CD4-positive, alpha-beta T cell treated with Interleukin-4 for 1 hour (primary cell): ENCODE measurements at places on chromosomes 2 and 18.

GRCh38 chr2:182330451-182331305, 96.2 kb downstream of the PDE1A start:
- DNase-seq, result no peak

DNA sequence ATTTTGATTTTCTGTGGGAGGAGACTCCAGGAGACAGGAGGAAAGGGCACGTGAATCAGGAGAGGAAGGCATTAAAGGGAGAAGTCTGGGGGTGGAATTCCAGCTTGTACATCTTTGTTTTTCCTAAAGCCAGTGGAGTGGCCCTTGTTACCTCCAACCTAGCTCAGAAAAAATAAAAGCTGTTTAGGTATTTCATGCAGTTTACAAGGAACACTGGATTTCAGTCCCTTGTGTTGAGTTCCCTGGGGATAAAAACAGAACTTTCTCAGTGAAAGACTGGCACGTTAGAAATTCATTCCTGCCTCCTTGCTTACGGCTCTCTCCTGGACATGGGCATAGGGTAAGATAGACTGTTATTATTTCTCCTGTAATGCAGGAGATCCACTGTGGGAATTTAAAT, 170.2 kb downstream of the ZEB2 start:
- no peak for DNase-seq

- DNase-seq, result no peak
Observed at GRCh38 chr2:66888791-66889631, 454.1 kb downstream of the MEIS1 start.

DNA sequence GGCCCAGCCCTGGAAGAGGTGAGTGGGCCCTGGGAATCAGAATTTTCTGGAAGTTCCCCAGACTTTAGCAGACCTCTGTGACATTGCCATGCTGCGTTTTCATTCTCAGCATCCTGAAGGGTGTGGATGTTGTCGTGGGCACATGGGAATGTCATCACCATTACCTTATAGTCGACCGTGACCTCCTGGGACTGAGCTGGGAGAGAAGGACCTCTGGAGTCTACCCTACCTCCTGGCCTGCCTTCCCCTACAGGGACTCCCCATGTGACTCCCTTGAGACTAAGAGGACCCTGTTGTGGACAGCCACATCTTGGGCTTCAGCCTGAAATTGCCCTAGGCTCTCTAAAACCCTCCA, 43.0 kb downstream of the CNGA3 start:
- no peak for DNase-seq

- peak; percentile 4 for DNase-seq
Observed at GRCh38 chr2:128279009-128279408, 39.7 kb downstream of the HS6ST1 start.

- no peak for DNase-seq
Observed at GRCh38 chr2:26897807-26898479, 50.0 kb downstream of the DPYSL5 start.

DNA sequence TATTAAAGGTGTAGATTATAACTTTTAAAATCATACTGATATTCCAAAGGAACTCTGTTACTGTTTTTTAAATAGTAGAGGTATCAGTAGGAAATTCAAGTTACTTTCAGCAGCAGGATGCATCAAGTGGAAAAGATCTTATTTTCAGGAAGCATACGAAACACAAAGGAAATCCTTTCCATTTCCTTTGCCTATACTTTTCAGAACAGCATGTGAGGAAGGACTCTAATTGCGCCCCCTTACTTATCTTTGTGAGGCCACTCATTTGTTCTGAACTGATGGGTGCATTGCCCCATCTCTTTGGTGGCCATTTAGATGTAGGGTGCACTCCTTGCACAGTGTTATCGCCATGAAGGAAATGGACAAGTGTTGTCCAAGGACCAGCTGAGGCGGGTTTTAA, 145.3 kb downstream of the BABAM2 start:
- no peak for DNase-seq

GRCh38 chr2:232372231-232373208, 6.0 kb upstream of the ALPP start:
- no peak for DNase-seq

DNA sequence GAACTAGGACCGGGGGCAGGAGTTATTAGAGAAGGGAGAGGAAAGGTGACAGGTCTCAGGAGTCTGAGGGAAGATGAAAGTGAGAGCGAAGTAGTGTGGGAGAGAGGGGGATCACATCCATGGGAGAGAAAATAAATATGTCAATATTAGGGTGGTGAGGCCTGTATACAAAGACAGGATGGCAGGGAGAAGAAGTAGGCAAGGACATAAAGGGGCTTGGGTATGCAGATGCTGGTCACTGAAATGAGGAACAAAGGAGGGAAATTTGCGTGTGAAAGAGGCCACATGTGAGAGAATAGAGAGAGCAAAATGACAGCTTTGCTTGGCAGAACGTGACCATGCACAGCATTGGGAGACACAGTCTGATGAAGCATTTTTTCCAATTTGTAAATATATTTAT, 13.6 kb downstream of the METAP1D start:
- DNase-seq, result no peak

DNA sequence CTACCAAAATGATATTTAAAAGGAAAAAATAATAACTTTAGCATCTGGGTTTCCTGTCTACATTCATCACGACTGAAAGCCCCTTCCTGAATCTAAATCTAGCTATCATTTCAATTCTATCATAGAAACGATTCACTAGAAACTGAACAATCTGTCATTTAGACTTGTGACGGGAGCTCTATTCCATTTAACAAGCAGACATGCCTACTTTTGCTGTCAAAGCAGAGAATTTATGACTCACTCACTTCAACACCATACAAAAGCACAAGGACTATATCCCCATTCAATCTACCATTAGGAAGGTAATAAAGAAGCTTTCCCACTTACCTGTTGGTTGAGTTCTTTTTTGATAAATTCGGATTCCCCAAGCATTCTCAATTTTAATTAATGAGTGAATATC, 1072.3 kb downstream of the LRP1B start:
- no peak for DNase-seq

DNA sequence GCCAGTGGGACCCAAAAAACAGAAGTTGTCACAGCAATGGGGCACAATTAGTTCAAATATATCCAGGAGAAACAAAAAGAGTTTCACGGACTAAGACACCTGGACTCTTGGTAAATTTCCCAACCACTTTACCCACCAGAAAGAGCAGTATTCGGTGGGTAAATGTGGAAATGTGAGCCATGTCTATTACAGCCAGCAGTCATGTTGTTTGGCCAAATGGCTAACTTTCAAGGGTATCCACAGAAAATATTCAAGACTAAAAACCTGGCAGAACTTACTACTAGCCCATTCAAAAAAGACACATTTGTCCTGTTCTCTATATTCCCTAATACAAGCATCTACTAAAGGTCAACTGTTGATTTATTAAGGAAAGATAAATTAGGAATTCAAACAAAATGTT, 1296.0 kb upstream of the NXPH2 start:
- no peak for DNase-seq

DNA sequence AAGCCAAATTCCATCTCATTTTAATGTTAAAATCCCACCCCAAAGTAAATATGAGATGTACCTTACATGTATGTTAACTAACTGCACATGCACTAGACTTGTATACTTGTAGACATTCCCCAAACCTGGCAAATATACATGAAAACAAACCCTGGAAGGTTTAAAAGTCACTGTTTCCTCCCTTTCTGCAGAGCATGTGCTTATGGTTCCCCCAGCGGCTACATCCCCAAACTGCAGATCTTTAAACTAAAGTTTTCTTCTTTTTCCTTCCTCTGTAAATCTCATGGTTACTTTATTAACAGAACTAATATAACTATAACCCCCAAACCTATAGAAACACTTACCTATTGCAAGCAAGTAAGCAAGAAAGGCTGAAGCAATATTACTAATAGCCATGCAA, 731.5 kb downstream of the LRP1B start:
- no peak for DNase-seq

DNA sequence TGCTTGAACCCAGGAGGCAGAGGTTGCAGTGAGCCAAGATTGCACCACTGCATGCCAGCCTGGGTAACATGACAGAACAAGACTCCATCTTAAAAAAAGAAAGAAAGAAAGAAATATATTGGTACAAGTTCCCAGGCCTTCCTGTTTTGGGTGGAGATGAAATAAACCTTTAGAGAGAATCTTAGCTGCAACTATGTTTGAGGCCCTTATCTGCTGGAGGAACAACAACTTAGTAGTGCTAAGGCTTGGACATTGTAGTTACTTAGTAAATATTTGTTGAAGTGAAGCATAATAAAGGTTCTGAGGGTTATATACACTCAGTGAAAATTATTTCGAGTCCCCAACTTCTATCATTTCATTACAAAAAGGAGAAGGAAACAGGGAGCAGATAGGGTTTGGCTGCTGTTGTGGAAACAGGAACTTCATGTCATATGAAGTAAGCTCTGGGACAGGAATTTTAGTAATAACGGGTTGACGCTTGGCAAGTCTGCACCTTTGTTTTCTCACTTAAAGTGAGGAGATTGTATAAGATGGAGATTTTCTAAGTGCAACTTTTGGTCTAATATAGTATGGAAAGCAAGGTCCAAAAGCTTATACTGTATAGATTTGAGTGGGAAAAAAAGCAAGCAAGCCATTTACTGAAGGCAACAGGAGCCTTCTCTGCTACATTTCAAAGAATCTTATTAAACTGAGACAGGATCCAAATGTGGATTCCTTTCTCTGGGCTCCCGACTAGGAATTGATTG, 40.0 kb upstream of the AGPS start:
- no peak for DNase-seq

DNA sequence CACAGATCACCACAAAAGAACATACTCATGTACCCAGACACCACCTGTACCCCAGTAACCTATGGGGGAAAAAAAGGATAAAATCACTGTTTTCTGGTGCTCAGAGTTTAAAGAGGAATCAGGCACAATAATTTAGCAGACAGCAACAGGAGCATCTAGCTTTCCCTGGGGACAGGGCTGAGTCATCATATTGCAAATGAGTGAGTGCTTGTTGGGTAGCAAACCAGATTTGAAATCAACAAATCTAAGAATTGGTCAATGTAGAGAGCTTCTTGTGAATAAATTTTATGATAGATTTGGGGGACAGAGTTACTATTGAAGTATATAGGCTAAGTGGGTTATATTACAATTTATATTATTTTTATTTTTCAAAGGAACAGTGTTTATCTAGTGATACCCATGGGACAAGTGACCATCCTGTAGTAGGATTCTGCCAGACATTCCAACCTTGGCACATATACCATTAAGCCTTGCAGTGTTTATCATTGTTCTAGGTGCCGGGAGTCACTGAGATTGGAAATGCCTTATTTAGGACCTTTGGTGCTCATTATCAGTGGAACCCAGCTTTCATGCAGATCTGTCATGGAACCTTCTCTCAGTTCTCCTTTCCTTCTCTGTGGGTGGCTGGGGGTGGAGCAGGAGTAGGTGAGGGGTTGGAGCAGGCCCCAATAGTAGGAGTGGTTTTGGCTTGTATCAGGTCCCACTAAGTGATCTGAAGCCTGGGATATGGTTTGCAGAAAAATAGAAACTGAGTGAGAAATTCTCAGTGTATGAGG, 117.2 kb downstream of the CERS6 start:
- no peak for DNase-seq

DNA sequence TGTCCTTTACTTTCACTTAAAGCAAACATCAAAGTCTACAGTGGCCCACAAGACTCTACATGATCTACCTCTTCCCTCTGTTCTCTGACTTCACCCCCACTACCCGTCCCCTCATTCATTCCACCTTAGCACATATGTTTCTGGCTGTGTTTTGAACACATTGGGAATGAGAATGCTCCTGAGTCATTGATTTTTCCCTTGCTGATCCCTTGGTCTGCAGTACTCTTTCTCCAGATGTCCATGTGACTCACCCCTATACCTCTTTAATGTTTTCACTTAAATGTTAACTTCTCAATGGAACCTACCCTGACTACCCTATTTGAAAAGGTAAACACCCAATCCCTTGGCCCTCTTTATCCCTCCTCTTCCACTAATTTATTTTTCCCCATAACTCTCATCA, 30.7 kb upstream of the FRZB start:
- no peak for DNase-seq

DNA sequence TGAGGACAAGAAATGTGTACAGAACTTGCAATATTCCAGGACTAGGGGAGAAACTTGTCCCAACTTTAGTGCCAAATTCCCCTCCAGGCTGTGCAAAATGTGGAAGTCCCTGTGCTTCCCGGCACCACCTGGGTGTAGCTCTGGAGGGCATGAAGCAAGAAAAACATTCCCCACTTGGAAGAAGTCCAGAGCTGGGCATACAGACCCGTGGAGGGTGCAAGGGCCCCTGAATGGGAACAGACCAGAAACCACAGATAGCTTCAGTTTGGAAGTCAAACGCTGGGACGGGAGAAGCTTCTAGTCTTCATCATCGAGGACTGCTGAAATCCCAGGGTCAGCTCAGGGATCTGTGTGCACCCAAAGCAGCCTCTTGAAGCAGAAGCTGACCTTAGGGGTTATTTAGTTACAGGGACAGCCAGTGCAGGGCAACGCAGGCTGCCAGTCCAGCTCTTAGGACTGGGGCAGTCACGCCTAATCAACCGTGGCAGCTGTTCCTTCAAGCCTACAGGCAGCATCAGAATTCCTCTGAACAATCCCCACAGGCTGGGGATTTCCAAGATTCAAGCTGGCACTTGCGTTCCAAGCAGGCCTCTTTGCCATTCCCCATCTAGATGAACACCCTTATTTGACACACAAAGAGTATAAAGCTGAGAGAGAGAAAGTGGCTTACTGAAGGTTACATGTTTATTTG, 269.4 kb downstream of the LOXHD1 start:
- DNase-seq, result no peak

- no peak for DNase-seq
Observed at GRCh38 chr2:218981881-218982585, 3.0 kb downstream of the FEV start.

GRCh38 chr2:19635951-19636510, 265.8 kb downstream of the TTC32 start:
- DNase-seq, result no peak

GRCh38 chr2:101986376-101986775, 5.4 kb upstream of the IL1R2 start:
- no peak for DNase-seq

GRCh38 chr18:52319424-52319983, 20.5 kb upstream of the DCC start:
- no peak for DNase-seq

DNA sequence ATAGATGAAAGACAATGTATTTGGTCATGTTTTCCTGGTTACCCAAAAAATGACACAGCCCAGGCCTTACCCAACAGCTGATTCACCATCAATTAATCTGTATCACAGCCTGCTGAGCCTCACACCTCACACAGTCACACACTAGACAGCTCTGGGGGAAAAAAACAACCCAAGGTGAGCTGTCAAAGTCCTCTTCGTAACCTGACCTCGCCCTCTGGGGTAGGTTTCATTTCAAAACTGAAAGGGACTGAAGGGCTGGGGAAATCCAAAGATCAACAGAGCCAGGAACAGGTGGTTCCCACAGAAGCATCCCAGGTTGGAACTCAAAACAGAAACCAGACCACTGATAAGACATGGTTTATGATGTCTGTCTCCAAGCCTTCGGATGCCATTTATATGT, 18.2 kb upstream of the PCBP1 start:
- peak; percentile 93 for DNase-seq

- no peak for DNase-seq
Observed at GRCh38 chr2:96412307-96413258, 77.0 kb downstream of the NCAPH start.

GRCh38 chr2:137929519-137929916, 34.8 kb upstream of the HNMT start:
- no peak for DNase-seq

GRCh38 chr2:239380831-239381708, 19.8 kb downstream of the HDAC4 start:
- peak; percentile 68 for DNase-seq

- DNase-seq, result no peak
Observed at GRCh38 chr2:80092474-80092873, 212.1 kb downstream of the LRRTM1 start.

GRCh38 chr2:181574321-181574720, 82.6 kb downstream of the CERKL start:
- DNase-seq, result no peak
